ENCODE measurements at places on chromosomes 3 and 15. TPM values are rescaled to one million over a fixed set of nuclear protein-coding genes. Genes with fewer than 3 reads are reported as not detected.

GRCh38 chr3:195082811-195083210 lies 188.1 kb downstream of the XXYLT1 start:
- DNase-seq = peak; percentile 62

DNA sequence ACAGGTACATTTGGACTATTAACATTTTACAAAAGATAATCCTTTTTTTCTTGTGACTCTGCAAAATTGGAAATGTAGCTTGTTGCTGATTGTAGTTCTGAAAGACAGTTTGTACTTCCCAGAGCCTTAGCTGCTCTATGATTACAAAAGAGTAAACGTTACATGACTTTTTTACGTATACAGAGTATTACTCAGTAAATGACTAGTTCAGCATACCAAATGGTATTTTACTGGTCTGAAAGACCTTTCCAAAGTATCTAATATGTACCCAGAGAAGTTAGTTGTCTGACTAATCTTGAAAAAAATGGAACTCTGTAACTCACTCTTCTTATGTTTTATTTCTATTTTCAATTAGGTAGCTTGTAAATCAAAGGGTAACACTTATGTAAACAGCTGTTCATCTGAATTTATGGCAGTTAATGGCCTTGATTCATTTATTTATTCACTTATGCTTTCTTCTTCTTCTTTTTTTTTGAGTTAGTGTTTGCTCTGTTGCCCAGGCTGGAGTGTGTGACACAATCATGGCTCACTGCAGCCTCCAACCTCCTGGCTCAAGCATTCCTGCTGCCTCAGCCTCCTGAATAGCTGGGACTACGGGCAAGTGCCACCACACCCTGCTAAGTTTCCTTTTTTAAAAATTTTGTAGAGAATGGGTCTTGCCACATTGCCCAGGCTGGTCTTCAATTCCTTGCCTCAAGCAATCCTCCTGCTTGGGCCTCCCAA lies 151.7 kb downstream of the C3orf38 start:
- DNase-seq = no peak

GRCh38 chr3:10961921-10962320 lies 30.6 kb upstream of the SLC6A1 start:
- DNase-seq = no peak

DNA sequence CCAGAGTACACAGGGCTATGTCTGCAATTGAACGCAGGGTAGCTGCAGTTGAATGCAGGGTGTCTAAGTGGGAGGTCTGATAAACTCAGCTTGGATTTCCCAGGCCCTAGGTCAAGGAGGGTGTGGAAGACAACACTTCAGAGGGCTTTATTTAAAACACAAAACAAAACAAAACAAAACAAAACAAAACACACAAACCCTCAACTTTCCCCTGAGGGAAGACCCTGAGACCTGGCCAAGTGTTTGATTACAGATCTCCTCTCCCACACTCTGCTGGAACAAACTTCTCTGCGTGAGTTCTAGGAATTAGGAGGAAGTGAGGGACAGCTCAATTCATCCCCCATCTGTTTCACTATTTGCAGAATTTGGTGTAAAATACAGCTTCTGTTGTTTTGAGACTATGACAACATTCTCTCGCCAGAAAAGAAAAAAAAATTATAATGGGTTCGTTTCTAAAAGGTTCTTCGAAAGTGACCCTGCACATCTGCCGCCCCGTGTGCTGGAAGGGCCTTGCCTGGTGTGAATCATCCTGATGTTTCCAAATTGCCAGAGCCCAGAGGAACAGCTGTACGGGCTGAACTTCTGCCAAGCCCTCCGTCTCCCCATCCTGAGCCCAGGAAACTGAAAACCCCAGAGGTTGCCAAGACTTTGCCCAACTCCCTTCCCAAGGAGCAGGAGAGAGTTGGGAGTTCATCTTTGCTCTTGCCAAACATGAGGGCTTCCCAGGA lies 73.3 kb upstream of the RAD18 start:
- no peak for DNase-seq

GRCh38 chr3:194298331-194299227 lies 52.5 kb downstream of the CPN2 start:
- peak; percentile 58 for DNase-seq

DNA sequence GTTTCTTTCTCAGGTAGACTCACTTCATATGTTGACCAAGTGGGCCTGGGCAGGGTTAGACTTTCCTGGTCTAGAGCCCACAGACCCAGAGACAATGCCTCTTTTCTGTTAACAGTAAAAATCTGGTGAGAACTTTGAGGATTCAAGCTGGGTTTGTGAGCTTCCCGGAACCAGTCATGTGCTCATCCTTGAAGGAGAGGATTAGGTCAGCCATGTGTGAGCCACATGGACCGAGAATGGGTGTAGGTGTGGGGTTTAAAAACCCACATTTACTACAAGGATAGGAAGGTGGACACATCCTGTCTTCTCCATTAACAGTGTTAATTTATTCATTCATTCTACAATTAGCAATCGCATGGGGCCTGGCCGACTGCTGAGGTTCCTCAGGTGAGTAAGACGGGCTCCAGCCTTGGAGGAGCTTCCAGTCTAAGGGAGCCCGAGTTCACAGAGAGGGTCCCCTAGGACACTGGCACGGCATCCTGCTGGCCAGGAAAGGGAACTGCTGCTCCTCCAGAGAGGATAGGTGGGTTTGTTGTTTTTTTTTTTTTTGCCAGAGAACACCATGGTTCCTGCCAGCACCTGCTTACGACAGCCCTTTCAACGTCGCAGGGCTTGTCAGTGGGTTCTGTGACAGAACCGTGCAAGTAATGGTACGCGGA lies 69.0 kb downstream of the SQOR start:
- DNase-seq = no peak

ADGRG7 gene
- total RNA-seq = not detected

GCNT3 gene
- total RNA-seq = 1.4 TPM
